Naive thymus-derived CD8-positive, alpha-beta T cell (primary cell): ENCODE measurements at places on chromosomes 12 and 14.

DNA sequence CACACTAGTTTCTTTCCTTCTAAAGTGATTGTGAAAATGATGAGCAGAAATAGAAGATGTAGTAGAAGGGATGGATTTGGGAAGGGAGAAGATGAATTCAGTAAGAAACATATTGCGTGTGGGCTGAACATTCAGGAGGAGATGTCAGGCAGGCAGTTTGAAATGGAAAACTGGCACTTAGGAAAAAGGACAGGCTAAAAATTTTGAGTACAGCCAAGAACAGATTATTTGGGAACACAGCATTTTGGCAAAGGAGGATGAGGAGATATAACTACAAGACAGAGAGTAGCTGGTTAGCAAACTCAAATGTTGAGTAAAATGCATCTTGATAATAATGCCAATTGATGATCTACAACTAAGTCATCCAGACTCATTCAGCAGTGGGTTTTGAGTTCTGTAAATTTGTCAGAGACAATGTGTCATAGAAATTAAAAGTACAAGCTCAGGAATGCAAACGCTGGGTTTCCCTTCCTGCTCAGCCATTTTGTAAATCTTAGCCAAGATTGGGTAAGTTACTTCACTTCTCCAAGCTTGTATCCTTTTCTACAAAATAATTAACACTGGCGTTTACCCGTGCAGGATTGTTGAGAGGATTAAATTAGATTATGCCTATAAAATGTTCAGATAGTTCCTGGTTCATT lies 255.0 kb downstream of the NAV3 start:
- H3K4me3 ChIP-seq = no peak overlapping the region
- H3K36me3 ChIP-seq = no peaks in the 10 kb centered on the region
- H3K27me3 ChIP-seq = no peaks in the 10 kb centered on the region

DNA sequence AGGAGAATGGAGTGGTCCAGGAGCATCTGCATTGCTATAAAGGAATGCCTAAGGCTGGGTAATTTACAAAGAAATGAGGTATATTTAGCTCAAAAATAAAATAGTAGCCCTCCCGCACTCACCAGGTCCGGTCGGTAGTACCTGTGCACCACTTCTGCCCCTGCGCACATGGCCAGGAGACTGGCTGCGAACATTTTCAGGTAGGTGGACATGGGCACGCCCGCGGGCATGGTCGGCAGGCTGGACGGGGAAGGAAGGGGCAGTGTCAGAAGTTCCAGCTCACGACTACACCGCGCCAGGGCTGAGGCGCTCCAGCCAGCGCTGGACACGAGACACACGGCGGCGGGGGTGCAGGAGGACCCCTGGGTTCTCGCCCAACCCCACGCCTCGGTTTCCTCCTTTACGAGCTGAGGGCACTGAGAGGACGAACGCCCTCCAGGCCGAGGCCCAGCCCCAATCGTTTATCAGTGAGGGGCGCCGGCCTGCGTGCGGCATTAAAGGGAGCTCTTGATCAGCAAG lies 9.1 kb upstream of the TDG start:
- no peak for DNase-seq
- peak overlapping the region; percentile 99 for H3K4me3 ChIP-seq
- H3K27me3 ChIP-seq = no peaks in the 10 kb centered on the region
- peaks cover 23% of the 10 kb centered on the region for H3K36me3 ChIP-seq
- H3K4me1 ChIP-seq = peaks cover 17% of the 10 kb centered on the region

DNA sequence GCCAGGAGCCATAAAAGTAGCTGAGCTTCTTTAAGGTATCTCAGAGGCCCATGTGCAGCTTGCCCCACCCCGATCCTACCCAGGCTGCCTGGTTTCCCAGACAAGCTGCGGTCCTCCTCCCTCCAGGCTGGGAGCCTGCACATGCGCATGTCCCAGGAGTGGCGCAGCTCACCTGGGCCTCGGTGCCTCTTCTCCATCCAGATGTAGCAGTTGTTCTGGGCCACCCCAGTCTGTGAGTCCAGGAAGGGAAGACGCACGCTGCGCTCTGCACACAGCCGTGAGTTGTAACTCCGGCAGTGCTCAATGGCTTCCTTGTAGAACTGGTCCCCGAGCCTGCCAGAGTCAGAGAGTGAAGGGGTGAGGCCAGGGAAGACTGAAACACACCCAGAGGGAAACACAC lies 122.3 kb downstream of the DPF3 start:
- DNase-seq = no peak
- peaks cover 22% of the 10 kb centered on the region for H3K36me3 ChIP-seq
- no peak overlapping the region for H3K27ac ChIP-seq
- H3K4me3 ChIP-seq = no peak overlapping the region

DNA sequence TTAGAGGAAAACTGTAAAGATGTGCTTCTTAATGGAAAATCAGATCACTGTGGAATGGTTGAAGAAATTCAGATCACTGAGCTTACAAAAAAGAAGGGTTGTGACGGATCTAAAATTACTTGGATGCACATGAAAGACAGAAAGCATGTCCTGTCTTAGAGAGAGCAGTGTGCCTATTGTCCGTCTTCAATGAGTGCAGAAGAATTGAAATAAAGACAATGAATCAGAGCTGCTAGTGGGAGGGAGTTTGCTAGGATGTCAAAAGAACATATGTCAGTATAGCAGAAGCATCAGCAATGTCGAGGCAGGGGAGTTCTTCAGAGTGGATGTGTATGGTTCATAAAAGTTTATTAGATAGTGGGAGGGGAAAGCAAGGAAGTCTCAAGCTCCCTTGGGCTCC lies 172.7 kb downstream of the SYNE2 start:
- H3K36me3 ChIP-seq = peaks cover 11% of the 10 kb centered on the region
- no peak overlapping the region for H3K4me3 ChIP-seq
- DNase-seq = no peak
- H3K27me3 ChIP-seq = no peaks in the 10 kb centered on the region

GRCh38 chr14:104187931-104188726 lies 49.7 kb downstream of the KIF26A start:
- no peak overlapping the region for H3K4me3 ChIP-seq
- peaks cover 4% of the 10 kb centered on the region for H3K27me3 ChIP-seq
- H3K4me1 ChIP-seq = no peaks in the 10 kb centered on the region

- no peak overlapping the region for H3K27ac ChIP-seq
- H3K4me3 ChIP-seq = peak overlapping the region; percentile 33
- H3K4me1 ChIP-seq = peaks cover 22% of the 10 kb centered on the region
- no peaks in the 10 kb centered on the region for H3K27me3 ChIP-seq
These were observed 5.2 kb downstream of the WDR20 start for GRCh38 chr14:102144914-102145313.

GRCh38 chr12:31118347-31119191 lies 44.9 kb downstream of the DDX11 start:
- peak overlapping the region; percentile 84 for H3K4me3 ChIP-seq
- no peak for DNase-seq

- no peaks in the 10 kb centered on the region for H3K27me3 ChIP-seq
- peaks cover 44% of the 10 kb centered on the region for H3K4me1 ChIP-seq
- DNase-seq = no peak
- peak overlapping the region; percentile 82 for H3K27ac ChIP-seq
- no peak overlapping the region for H3K4me3 ChIP-seq
These were observed 4.2 kb upstream of the AMN1 start for GRCh38 chr12:31732926-31733548.

GRCh38 chr12:53097564-53098353 lies at the start of gene IGFBP6:
Gene IGFBP6, plus strand, starts transcription at chr12:53097667. Its CDS starts 51 bp downstream, at chr12:53097718.
- peak within 1 kb of the TSS; percentile 91 for H3K4me3 ChIP-seq
- H3K36me3 ChIP-seq = no peaks in the 10 kb centered on the region
- peaks cover 49% of the 10 kb centered on the region for H3K4me1 ChIP-seq
- peak within 1 kb of the TSS; percentile 88 for H3K27ac ChIP-seq

GRCh38 chr14:105201925-105202513 lies 20.9 kb upstream of the NUDT14 start:
- peaks cover 36% of the 10 kb centered on the region for H3K4me1 ChIP-seq
- peak; percentile 45 for DNase-seq
- peak overlapping the region; percentile 46 for H3K4me3 ChIP-seq
- no peaks in the 10 kb centered on the region for H3K36me3 ChIP-seq

DNA sequence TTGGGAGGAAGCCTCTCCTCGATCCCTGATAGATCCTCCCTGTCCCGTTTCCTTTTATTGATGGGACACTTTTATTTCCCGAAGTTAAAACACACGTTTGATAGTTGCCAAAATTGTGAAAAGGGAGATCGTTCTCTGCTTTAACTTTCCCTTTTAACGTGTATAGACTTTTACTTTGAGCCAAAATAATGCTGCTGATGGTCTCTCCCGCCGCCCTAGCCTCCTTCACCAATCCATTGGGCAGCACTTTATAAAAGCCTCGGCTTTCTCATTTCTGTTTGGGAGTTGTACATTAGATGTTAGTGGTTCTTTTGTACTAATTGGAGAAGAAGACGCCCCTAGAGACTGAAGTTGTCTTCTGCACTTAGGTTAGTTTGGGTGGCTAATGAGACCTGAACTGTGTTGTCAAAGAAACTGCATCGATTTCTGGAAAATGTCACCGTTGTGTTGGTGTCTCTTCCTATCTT lies 1.4 kb downstream of the TMTC2 start:
- H3K27ac ChIP-seq = peak overlapping the region; percentile 87
- no peaks in the 10 kb centered on the region for H3K27me3 ChIP-seq
- H3K4me1 ChIP-seq = peaks cover 4% of the 10 kb centered on the region
- peak overlapping the region; percentile 86 for H3K4me3 ChIP-seq
- no peaks in the 10 kb centered on the region for H3K36me3 ChIP-seq

DNA sequence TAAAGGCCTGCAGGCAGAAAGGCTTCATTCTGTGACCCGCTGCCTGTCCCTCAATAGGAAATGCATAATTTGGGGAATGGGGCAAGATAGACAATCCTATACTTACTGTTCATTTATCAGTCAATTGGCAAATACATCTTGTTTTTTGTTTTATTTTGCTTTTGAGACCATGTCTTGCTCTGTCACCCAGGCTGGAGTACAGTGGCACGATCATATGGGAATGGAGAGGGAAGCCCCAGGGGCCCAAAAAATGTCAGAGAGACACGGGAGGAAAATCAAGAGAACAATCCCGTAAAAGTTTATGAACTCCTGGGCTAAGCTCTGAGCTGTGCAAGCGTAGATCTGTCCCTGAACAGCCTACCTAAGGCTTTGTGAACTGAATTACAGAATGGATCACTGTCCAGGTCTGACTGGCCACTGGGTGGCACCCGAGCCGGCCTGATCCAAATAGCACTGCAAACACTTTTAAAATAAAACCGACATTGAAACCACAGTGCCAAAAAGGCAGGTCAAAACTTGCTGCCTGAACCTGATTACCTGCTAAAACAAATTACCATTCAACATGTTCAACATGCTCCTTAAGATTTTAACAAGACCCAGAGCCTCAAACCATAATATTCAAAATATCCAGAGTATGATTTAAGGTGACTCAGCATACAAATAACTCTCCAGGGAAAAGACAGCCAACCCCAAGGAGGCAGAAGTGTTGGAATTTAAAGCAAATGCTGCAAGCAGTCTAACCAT lies 11.8 kb downstream of the COPS7A start:
- no peak overlapping the region for H3K4me3 ChIP-seq
- peaks cover 4% of the 10 kb centered on the region for H3K4me1 ChIP-seq
- DNase-seq = peak; percentile 21
- H3K27me3 ChIP-seq = no peaks in the 10 kb centered on the region

GRCh38 chr14:95541346-95541745 lies 6.5 kb downstream of the GLRX5 start:
- peaks cover 5% of the 10 kb centered on the region for H3K36me3 ChIP-seq
- peaks cover 14% of the 10 kb centered on the region for H3K4me1 ChIP-seq
- no peaks in the 10 kb centered on the region for H3K27me3 ChIP-seq

DNA sequence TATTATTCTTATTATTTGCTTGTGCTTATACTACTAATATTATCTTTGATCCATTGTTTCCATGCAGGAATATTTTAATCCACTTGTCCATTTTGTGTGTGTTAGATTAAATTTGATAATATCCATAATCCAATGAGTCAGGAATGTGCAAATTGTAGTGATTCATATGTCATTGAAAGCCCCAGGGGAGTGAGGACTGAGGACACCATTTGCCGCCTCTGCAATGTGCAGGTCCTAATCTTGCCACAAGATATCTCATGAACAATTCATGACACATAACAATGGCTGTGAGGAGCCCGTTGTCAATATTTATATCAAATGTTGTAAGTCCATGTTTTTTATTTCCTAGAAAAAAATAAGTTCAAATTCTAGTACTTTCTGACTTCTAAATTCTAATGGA lies 250.5 kb downstream of the ZFP36L1 start:
- H3K36me3 ChIP-seq = no peaks in the 10 kb centered on the region
- H3K27ac ChIP-seq = no peak overlapping the region
- no peak overlapping the region for H3K4me3 ChIP-seq

- H3K27ac ChIP-seq = peak overlapping the region; percentile 88
- peaks cover 36% of the 10 kb centered on the region for H3K4me1 ChIP-seq
- peaks cover 21% of the 10 kb centered on the region for H3K36me3 ChIP-seq
- peak overlapping the region; percentile 74 for H3K4me3 ChIP-seq
- no peaks in the 10 kb centered on the region for H3K27me3 ChIP-seq
- DNase-seq = peak; percentile 51
These were observed 105.4 kb downstream of the FBXL14 start for GRCh38 chr12:1488908-1489381.

DNA sequence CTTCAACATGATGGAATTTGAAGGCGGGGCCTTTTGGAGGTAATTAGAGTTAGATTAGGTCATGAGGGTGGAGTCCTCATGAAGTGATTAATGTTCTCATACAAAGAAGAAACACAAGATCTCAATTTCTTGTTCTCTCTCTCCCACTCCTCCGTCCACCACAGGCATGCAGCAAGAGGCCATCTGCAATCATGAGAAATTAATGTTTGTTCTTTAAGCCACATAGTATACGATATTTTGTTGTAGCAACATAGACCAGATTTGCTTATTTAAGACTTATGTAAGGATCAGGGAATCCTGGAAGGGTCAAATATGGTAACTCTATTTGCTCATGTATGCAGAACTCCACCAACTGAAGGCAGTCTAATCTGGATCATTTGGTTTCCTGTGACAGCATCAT lies 429.0 kb downstream of the LRIG3 start:
- no peaks in the 10 kb centered on the region for H3K4me1 ChIP-seq
- no peaks in the 10 kb centered on the region for H3K27me3 ChIP-seq
- no peak overlapping the region for H3K4me3 ChIP-seq
- H3K27ac ChIP-seq = no peak overlapping the region
- DNase-seq = no peak

GRCh38 chr12:131929581-131930456 lies 743 bp downstream of the PUS1 start:
- H3K4me1 ChIP-seq = peaks cover 20% of the 10 kb centered on the region
- H3K27me3 ChIP-seq = no peaks in the 10 kb centered on the region
- peaks cover 9% of the 10 kb centered on the region for H3K36me3 ChIP-seq
